Stimulated activated CD8-positive, alpha-beta memory T cell treated with anti-CD3 and anti-CD28 coated beads, Interleukin-12 subunit alpha, Interleukin-12 subunit beta, amount 100 ng/mL, for 4 hours (primary cell): ENCODE measurements at places on chromosomes 16 and 17.
A peak's percentile ranks its signal among the peaks of the same experiment; 100 is the strongest.

DNA sequence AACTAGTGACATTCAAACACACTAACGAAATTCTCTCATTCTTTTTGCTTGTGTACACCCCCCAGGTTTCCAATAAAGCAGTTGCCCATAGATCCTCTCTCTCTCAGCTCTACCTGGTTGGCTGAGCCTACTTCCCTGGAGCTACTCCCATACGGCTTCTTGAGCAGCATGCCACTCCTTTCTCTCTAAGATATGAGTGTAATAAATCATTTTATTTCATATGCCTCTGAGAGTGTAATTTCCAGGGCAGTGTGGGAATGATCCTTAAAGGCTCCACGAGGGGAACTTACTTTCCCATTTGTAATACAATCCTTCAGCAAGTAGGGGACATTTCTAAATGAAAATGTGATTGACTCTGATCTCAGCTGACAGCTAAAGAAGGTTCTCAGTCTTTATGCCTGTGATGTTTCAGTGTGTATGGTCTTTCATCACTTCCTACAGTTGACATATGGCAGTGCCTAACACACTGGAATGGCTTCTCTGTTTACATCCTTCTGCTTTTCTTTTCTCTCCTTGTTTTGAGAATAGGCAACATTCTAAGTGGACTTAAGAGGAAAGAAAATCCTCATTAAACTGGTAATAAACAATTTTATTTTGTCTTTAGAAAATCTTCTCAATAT lies 1194.3 kb upstream of the CDH8 start:
- no peak for DNase-seq

DNA sequence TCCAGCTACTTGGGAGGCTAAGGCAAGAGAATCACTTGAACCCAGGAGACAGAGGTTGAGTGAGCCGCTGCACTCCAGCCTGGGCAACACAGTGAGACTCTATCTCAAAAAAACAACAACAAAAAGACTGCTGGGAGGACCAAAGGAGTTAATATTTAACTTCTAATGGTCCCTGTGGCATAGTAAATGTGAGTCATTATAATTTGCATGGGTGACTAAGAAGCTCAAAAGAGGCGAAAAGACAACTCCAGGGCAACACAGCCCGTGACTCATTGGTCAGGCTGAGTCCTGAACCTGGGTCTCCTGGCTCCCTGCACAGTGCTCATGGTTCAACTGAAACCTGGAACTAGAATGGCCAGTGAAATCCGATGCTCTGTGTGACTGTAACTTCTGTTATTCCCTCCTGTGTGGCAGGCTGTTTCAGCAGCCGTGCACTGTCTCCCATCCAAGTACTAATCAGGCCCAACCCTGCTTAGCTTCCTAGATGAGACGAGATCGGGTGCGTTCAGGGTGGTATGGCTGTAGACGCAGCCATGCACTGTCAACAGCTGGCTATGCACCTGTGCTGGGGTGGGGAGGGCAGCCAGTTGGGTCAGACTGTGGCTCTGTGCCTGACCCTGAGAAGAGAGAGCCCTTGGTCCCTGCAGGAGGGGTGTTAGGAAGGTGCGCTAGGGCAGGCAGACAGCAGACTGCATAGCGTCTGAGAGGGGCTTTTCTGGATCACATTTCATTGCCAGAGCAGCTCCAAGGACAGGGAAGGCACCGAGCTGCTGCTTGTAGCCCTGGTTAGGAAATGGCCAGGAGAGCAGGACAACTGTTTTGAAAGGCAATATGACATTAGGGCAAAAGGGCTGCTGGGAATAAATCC lies 14.5 kb upstream of the GPRC5C start:
- DNase-seq: no peak

DNA sequence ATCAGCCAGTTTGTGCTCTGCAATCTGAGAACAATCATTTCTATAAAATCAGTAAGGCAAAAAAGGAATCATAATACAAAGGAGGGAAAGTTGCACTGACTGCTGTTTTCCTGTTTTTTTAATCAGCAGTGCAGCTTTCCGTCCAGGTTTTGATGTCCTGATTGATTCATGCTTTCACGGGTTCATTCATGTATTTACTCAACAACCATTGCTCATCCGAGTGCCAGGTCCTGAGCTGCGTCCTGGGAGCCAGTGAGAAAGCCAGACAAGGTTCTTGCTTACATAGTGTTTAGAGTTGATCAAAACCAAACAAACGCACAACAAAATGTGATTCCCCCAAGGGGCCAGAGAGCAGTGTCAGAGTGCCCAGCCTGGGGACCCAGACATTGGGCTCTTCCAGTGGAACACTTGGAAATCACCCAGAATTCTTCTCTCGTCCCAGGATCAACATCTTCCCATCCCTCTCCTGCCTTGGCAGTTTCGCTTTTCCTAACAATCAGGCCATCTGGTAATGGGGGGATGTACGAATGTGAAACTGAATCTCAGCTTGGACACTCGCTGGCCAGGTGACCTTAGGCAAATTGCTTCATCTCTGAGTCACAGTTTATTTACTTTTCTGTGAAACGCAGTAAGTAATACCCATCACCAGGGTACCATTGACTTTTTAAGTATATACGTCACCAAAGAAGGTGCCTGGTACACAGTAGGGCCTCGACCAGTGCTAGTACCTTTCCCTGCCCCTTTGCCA lies 13.3 kb upstream of the C1QL1 start:
- DNase-seq: no peak

DNA sequence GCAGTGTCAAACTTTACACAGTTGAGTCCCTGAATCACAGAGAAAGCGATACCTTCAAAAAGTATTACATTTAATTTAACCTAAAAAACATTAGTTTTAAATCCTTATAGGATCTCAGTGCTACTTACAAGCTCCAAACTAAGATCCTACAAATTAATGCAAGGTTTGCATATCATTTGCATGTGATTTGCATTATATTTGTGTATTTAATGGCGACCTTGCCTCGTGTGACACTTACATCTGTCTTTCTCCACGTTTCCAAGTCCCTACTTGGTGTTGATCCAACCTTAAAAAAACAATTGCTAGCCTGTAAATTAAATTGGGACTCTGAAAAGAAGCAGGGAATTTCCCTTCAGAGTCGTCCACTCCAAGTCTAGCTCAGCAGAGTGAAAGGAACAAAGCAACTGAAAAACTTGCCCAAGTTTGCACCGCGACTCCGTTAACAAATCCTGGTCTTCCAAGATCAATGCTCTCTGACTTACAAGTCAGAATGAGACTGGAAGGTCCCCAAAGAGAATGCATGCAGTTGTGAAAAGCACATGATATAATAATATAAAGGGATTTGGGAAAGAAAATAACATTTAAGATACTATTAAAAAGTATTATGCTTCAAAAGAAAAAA lies 739 bp upstream of the FAM117A start:
- no peak for DNase-seq

DNA sequence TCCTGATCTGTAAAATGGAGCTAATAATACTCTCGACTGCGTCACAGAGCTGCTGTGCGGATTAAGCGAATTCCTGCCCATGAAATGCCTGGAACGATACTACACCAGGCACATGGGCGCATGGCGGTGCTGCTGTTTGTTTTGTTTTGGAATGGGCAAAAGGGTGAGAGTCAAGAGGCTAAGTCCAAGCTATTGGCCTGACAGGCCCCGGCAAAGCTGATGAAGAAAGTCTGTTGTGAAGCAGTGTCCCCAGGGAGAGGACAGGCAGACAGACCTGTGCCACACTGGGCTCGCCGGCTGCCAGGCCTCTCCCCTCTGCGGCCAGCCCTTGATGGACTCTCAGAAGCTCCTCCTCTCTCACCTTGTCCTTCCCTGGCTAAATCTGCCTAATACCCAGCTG lies 31.3 kb upstream of the RASD1 start:
- DNase-seq: no peak

- DNase-seq: no peak
Observed at GRCh38 chr17:9468532-9468931, 107.1 kb downstream of the STX8 start.

GRCh38 chr16:598823-599739 lies 9.2 kb downstream of the RAB40C start:
- no peak for DNase-seq

- DNase-seq: peak; percentile 82
Observed at GRCh38 chr16:89489040-89489897, 1.1 kb downstream of the ANKRD11 start.

DNA sequence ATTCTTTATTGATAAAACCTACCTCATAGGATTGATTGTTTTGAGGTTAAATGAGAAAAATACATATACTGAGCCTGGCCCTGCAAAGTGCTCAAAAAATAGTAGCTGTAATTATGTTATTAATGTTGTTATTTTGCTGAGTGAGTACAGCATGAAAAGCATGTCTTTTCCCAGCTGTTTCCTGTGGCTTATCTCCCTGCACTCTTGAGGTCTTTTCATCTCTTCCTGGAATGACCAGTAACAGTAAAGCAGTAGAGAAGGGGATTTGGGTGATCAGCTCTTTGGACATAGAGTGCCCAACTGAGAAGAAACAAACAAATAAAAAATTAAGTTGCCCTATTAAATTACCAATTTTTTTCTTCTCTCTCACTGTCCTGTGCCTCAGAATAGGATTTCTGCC lies 53.7 kb downstream of the NFAT5 start:
- no peak for DNase-seq

DNA sequence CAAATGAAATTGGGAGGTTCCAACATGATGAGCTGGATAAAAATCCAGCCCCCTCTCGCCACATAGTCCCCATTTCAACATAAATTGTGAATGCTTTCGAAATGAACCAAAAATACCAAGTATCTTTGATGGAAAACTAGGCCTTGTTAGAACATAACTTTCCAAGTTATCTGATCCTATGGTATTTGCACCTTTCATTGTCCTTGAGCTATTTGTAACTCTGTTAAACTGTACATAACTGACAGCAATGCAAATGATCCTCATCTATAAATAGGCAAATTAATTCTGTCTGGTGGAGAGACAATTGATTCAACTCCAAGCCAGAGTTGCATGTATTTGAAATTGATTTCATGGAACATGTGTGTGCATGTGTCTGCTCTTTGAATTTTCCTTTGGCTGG lies 18.2 kb downstream of the CMTM4 start:
- DNase-seq: no peak

- no peak for DNase-seq
Observed at GRCh38 chr16:17177959-17178905, 292.5 kb downstream of the XYLT1 start.

DNA sequence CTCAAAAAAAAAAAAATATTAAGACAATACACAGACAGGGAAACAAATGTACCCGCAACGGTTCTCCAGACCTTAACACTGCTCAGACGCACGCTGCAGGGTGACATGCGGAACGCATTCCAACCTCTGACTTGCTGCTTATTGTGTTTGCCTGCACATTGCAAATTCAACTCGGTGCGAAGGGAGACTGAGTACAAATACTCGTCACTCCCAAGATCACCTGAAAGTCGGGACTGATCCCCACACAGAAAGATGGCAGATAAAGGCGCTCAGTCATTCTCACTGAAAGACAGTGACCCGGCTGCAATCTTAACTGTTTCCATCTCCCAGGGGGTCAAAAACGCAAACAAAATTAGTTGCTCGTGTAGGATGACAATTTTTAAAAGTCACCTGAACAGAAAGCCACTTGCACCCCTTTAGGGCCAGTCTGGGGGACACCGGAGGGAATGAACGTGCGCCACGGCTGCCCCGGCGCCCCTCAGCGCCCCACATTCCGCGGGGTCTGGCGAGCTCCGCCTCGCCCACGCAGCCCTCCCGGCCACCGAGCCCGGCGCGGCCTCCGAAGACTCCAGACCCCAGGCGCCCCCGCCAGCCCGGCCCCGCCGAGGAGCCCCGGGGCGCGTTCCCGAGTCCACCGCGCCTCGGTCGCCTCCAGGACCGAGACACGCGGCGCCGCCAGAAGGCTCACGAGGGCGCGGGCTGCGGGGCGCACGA lies 589 bp downstream of the CLCN7 start:
- no peak for DNase-seq

GRCh38 chr17:60442271-60443173 lies 20.2 kb downstream of the CHCT1 start:
- no peak for DNase-seq

GRCh38 chr17:48054238-48055185 lies 6.4 kb downstream of the NFE2L1 start:
- DNase-seq: no peak

DNA sequence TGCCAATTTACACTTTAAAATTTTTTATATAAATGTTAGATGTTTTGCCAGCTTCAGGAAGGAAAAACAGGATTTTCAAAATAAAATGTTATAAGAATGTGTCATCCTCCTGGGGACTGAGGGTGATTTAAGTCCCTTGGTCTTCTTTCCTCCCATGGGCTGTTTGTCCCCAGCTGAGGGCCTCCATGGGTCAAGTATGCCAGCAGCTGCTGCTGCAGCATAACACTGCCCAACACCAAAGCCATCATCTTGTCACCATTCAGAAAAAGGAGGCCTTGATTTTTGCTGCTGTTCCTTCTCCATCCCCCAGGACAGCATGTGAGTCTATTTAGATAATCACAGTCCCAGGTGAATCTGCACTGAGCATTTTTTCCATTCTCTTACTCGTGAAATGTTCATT lies 188.5 kb downstream of the LGALS9B start:
- no peak for DNase-seq

GRCh38 chr16:73572135-73572828 lies 524.4 kb upstream of the ZFHX3 start:
- DNase-seq: no peak
